ENCODE measurements at places on chromosomes 5 and 9. TPM values are rescaled to one million over a fixed set of nuclear protein-coding genes. Genes with fewer than 3 reads are reported as not detected.

DNA sequence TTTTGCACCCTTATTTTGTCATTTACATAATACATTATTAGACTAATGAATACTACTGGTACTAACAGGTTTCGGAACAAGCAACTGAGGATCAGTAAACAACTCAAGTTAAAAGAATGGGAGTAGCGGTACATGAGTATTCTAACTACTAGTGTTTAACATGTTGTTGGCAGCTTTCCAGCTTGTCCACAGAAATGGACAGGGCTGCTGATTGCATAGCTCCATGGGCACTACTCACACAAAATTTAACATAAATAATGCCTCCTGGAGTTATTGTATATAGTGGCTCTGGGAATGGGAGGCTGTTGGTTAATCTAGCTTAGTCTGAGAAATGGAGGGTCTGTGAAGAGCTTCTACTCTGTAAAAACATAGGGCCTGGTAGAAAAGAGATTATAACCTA lies 6.7 kb downstream of the NCBP1 start:
- no peak overlapping the region for H3K27ac ChIP-seq
- H3K4me3 ChIP-seq: no peak overlapping the region
- peaks cover 27% of the 10 kb centered on the region for H3K4me1 ChIP-seq
- DNase-seq: no peak
- H3K36me3 ChIP-seq: no peaks in the 10 kb centered on the region

GRCh38 chr5:135719428-135720063 lies 114.9 kb upstream of the SLC25A48 start:
- no peak for DNase-seq
- no peaks in the 10 kb centered on the region for H3K36me3 ChIP-seq
- no peaks in the 10 kb centered on the region for H3K4me1 ChIP-seq
- H3K27ac ChIP-seq: no peak overlapping the region
- no peak overlapping the region for H3K4me3 ChIP-seq

DNA sequence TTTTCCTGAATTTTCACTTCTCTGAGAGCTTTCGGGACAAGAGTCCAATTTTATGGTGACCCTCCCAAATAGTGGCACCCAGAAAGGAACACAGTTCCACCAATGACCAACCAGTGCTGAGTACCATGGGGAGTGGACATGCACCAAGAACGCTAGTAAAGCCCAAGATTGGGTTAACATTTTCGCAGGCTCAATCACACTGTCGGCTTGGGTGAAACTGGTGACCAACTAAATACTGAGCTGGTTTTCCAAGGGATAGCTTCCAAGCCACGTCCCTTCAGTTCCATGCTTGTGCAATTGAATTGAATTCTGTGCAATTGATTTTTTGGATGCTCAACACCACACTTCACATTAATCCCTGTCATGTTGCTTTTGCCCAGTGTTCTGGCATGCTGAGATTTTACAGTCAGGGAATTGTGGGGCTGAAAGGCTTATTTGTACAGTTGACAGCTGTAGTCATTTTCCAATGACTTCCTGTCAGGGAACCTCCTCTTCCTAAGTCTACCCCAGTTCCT lies 37.6 kb upstream of the TRMT10B start:
- no peak overlapping the region for H3K27ac ChIP-seq
- H3K27me3 ChIP-seq: no peaks in the 10 kb centered on the region
- no peak overlapping the region for H3K4me3 ChIP-seq
- no peaks in the 10 kb centered on the region for H3K4me1 ChIP-seq

- no peaks in the 10 kb centered on the region for H3K4me1 ChIP-seq
- H3K36me3 ChIP-seq: no peaks in the 10 kb centered on the region
- H3K27me3 ChIP-seq: no peaks in the 10 kb centered on the region
- H3K27ac ChIP-seq: no peak overlapping the region
- H3K4me3 ChIP-seq: no peak overlapping the region
- DNase-seq: no peak
These were observed 2.0 kb upstream of the DBH start for GRCh38 chr9:133634081-133634691.

- H3K36me3 ChIP-seq: no peaks in the 10 kb centered on the region
- no peak for DNase-seq
- H3K4me3 ChIP-seq: no peak overlapping the region
- no peak overlapping the region for H3K27ac ChIP-seq
- H3K27me3 ChIP-seq: no peaks in the 10 kb centered on the region
These were observed 56.1 kb upstream of the MAST4 start for GRCh38 chr5:66540078-66540477.

- no peak overlapping the region for H3K4me3 ChIP-seq
- no peak overlapping the region for H3K27ac ChIP-seq
These were observed 158.0 kb downstream of the DEPDC1B start for GRCh38 chr5:60541980-60542379.

FAM169A gene
- total RNA-seq: 14.2 TPM

- H3K36me3 ChIP-seq: no peaks in the 10 kb centered on the region
- no peaks in the 10 kb centered on the region for H3K27me3 ChIP-seq
- DNase-seq: no peak
- H3K27ac ChIP-seq: no peak overlapping the region
- H3K4me3 ChIP-seq: no peak overlapping the region
- no peaks in the 10 kb centered on the region for H3K4me1 ChIP-seq
These were observed 11.9 kb upstream of the PLCXD3 start for GRCh38 chr5:41522193-41522786.

DNA sequence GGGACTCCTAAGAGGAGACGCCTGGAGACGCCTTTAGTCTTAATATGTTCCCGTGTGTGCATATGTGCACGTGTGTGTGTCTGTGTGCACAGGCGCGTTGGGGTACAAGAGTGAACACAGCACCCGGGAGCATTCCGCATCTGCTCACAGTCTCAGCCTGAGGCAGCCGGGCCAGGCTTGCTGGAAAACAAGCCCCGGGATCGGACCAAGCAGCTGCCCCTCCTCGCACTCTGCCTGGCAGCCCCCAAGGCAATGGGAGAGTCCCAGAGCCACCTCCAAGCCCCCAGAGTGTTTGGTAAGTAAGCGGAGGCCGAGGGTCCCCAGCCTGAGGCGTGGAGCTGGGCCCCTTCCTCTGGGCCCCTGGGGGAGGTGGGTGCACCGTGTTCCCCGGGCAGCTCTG lies 27.3 kb upstream of the UBAC1 start:
- no peaks in the 10 kb centered on the region for H3K27me3 ChIP-seq
- H3K27ac ChIP-seq: no peak overlapping the region
- peaks cover 17% of the 10 kb centered on the region for H3K4me1 ChIP-seq
- H3K4me3 ChIP-seq: no peak overlapping the region

KCNV2 gene
- not detected for total RNA-seq

TLR4 gene
- total RNA-seq: 1.5 TPM

PDLIM4 gene
- 0.99 TPM for total RNA-seq

GRCh38 chr5:40672425-40672824 lies 7.3 kb upstream of the PTGER4 start:
- peak overlapping the region; percentile 48 for H3K27ac ChIP-seq
- no peak for DNase-seq
- H3K36me3 ChIP-seq: no peaks in the 10 kb centered on the region
- peaks cover 29% of the 10 kb centered on the region for H3K4me1 ChIP-seq
- no peak overlapping the region for H3K4me3 ChIP-seq

DNA sequence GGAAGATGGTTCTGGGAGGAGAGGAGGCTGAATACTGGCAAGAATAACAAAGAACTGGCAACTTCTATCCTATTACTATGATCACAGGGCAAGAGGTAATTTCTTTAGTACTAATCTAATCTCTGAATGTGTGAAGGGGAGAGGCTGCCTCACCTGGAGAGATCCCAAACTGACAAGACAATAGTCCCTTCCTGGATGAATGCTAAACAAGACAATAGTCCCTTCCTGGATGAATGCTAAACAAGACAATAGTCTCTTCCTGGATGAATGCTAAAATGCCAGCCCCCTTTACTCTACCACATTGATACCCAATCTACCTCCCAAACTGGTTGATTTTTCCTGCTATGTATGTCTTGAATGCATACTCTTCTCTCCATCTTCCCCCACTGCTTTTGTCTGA lies 145.2 kb downstream of the SIL1 start:
- no peak overlapping the region for H3K4me3 ChIP-seq
- no peaks in the 10 kb centered on the region for H3K27me3 ChIP-seq
- DNase-seq: no peak
- no peaks in the 10 kb centered on the region for H3K4me1 ChIP-seq
- no peaks in the 10 kb centered on the region for H3K36me3 ChIP-seq

GRCh38 chr5:68305223-68305870 lies 89.8 kb downstream of the PIK3R1 start:
- H3K4me3 ChIP-seq: no peak overlapping the region
- H3K4me1 ChIP-seq: no peaks in the 10 kb centered on the region
- DNase-seq: no peak
- H3K36me3 ChIP-seq: peaks cover 6% of the 10 kb centered on the region
- no peaks in the 10 kb centered on the region for H3K27me3 ChIP-seq

DNA sequence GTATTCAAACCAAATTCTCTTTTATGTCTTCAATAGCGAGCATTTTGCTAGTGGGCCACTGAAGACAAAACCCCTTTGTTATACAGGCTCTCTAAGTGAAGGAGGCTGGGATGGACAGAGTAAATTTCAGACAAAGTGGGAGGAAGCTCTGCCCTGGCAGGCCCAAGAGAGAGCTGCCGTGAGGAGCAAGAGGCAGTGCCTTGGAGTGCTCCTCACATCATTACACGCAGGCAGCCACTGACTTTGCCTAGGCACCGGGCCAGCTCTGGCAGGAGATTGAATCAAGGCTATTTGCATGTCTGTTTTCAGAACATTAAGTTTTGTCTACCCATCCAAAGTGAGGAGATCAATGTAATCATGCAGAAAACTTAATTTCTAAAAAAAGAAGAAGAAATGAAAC lies 167.7 kb downstream of the CCDC192 start:
- H3K27ac ChIP-seq: no peak overlapping the region
- H3K27me3 ChIP-seq: no peaks in the 10 kb centered on the region
- H3K36me3 ChIP-seq: no peaks in the 10 kb centered on the region
- H3K4me3 ChIP-seq: no peak overlapping the region

GRCh38 chr5:129051283-129051682 lies 43.3 kb upstream of the ISOC1 start:
- H3K4me3 ChIP-seq: no peak overlapping the region
- no peaks in the 10 kb centered on the region for H3K36me3 ChIP-seq
- no peak overlapping the region for H3K27ac ChIP-seq
- H3K27me3 ChIP-seq: peaks cover 2% of the 10 kb centered on the region

ADGRV1 gene
- 0.32 TPM for total RNA-seq

C7 gene
- not detected for total RNA-seq

- H3K4me1 ChIP-seq: peaks cover 38% of the 10 kb centered on the region
- no peak overlapping the region for H3K27ac ChIP-seq
- H3K4me3 ChIP-seq: no peak overlapping the region
- H3K27me3 ChIP-seq: no peaks in the 10 kb centered on the region
- DNase-seq: no peak
These were observed 41.5 kb downstream of the DCP2 start for GRCh38 chr5:113017881-113018635.

GRCh38 chr9:124386201-124386600 lies 29.0 kb downstream of the PSMB7 start:
- no peaks in the 10 kb centered on the region for H3K4me1 ChIP-seq
- no peak for DNase-seq
- no peak overlapping the region for H3K27ac ChIP-seq
- peaks cover 32% of the 10 kb centered on the region for H3K36me3 ChIP-seq
- no peak overlapping the region for H3K4me3 ChIP-seq
- no peaks in the 10 kb centered on the region for H3K27me3 ChIP-seq

TAF11L10 gene
- total RNA-seq: not detected

GRCh38 chr9:15944341-15944740 lies 391.5 kb downstream of the CCDC171 start:
- no peaks in the 10 kb centered on the region for H3K27me3 ChIP-seq
- H3K27ac ChIP-seq: no peak overlapping the region
- H3K4me3 ChIP-seq: no peak overlapping the region

DNA sequence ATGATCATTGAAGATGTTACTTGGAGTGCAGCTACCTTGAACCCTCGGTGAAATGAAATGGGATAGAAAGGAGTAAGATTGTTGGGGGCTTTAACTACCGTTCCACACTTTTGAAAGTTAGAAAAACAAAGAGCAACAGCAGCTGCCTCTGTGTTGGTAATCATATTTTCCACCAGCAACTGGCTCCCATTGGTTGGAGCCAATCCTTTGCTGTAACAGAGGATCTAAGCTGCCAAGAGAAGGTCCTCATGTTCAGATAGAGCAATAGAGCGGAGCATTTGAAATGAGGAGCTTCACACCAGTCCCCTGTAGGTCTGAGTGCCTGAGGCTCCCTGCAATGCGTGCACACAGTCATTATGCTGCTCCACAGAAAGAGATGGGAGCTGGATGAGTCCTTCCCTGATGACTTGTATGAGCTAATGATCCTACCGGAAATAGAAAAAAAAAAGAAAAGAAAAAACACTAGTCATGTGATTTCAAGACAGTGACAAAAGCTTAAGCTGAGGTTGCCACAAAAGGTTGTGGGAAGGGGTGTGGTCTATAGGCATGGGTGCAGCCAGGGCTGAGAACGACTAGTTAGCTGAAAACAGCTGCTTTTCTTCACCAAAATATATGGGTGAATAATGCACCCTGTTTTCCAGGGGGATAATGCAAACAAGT lies 300.7 kb downstream of the MLLT3 start:
- no peaks in the 10 kb centered on the region for H3K36me3 ChIP-seq
- H3K27ac ChIP-seq: peak overlapping the region; percentile 59
- H3K4me1 ChIP-seq: peaks cover 77% of the 10 kb centered on the region
- no peaks in the 10 kb centered on the region for H3K27me3 ChIP-seq

DNA sequence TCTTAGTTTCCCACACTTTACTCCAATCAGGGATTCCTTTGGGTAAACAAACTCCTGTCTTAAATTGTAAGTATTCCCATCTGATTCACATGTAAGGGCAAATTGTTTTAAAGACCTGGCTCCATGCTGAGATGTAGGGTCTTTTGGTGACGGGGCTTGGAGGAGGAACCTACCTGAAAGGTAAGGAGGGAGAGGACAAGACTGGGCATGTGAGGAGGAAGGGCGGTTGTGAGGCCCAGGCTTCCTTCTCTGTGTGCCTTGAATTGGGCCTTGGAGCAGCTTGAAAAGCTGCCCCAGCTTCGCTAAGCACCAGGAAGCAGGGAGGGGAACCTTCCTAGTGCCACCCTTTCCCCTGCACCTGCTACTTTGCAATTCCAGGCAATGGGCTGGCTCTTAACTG lies 86.8 kb downstream of the C9orf152 start:
- H3K4me1 ChIP-seq: no peaks in the 10 kb centered on the region
- no peak overlapping the region for H3K27ac ChIP-seq
- H3K27me3 ChIP-seq: no peaks in the 10 kb centered on the region
- no peak for DNase-seq
- no peak overlapping the region for H3K4me3 ChIP-seq

DNA sequence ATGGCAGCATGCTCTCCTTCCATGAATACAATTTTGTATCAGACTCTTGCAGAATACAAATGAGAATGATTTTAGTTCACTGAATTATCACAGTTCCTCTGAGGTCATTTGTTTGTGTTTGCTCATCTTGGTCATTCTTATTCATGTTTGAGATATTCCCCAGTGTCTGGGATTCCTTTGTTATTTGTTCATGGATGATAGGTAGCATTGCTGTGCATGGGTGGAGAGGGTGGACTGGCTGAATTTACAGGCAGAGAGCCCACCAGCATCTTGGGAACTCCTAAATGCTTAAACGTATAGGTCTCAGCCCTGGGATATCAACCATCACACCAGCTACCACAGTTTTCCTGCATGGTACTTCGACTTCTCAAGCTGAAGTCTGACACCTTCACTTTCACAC lies 459.8 kb downstream of the CCDC171 start:
- H3K27me3 ChIP-seq: no peaks in the 10 kb centered on the region
- H3K36me3 ChIP-seq: no peaks in the 10 kb centered on the region
- DNase-seq: no peak
- no peak overlapping the region for H3K4me3 ChIP-seq
- H3K4me1 ChIP-seq: no peaks in the 10 kb centered on the region
- no peak overlapping the region for H3K27ac ChIP-seq

C5orf52 gene
- total RNA-seq: not detected

MLANA gene
- total RNA-seq: not detected

PCDHGA5 gene
- total RNA-seq: 0.16 TPM

FAM13B gene
- total RNA-seq: 42.0 TPM

Measured in naive thymus-derived CD4-positive, alpha-beta T cell (primary cell).